Stimulated activated CD8-positive, alpha-beta memory T cell treated with anti-CD3 and anti-CD28 coated beads, Interleukin-7, amount 100 ng/mL, for 48 hours (primary cell): ENCODE measurements at places on chromosomes 5 and 9.
A peak's percentile ranks its signal among the peaks of the same experiment; 100 is the strongest.

- DNase-seq: no peak
Observed at GRCh38 chr5:112174959-112175594, 244.0 kb downstream of the EPB41L4A start.

DNA sequence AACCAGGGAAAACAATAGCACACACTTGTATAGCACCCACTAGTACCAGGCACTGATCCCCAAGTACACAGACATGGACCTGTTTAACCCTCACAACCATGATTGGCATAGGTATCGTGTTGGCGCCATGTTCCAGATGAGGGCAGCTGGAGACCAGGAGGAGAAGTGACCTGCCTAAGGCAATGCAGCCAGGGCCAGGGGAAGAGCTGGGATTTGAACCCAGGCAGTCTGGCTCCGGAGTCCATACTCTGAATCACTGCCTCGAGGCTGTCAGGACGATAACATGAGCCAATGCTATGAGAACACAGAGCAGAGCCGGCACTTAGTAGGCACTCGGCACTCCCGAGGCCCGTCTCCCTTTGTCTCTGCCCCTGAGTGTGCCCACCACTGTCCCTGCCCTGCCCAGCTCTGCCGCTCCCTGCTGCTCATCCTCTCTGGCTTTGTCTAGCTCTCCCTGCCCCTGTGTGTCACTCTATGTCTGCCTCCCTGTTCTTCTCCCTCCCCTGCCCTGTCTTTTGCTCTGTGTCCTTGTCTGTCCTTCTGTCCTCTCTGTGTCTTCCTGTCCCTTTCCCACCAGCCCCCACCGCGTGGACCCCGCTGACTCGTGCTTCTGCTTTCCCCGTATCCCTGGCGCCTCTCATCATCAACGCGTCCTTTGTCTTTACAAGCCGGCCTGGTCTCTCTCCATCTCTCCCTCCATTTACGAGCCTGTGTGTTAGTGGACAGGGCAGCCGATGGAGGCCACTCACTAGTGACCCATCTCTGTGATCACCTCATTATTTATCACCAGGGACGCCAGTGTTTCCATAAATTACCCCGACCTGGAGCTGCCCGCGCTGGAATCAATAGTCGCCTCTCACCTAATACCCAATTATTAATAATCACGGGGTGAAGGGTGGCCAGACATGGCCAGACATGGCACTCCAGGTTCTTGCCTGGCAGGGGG lies 99.4 kb upstream of the MVB12B start:
- no peak for DNase-seq

- DNase-seq: no peak
Observed at GRCh38 chr5:134547066-134547465, 21.6 kb downstream of the JADE2 start.

DNA sequence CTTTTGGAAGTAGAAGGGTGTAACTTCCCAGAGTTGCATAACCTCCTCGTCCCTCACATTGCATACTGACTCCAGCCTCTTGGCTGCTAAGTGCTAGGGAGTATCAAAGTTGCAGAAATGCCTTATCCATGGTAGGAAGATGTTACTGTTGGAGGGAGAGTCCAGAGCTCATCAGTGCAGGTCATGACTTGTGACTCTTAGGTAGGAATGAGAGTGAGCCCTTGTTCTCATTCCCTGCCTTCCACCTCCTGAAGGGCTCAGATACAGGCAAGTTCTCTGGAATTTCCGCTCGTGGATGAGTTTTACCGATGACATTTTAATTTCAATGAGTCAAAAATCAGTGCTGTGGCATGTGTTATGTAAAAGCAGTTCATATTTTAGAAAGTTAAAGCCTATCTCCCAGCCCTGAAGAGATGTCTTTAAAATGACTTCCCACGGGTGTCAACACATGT lies 17.0 kb downstream of the IRX1 start:
- DNase-seq: no peak

DNA sequence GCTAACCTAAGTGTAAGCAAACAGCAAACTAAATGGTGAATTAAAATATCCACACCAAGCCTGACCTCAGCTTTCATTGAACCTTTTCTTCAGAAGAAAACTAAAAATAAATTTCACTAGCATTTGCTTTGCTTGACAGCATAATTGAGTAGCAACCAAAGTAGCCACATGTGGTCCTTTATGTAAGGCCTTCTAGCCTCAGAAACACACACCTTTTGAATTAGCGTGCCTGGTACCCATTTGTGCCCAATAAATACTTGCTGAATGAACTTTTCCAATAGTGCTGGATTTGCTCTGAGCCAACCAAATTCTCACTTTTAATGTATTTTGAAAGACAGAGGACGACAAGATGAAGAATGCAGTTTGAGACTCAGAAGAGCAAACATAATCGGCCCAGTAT lies 2.1 kb upstream of the NIPBL start:
- no peak for DNase-seq

DNA sequence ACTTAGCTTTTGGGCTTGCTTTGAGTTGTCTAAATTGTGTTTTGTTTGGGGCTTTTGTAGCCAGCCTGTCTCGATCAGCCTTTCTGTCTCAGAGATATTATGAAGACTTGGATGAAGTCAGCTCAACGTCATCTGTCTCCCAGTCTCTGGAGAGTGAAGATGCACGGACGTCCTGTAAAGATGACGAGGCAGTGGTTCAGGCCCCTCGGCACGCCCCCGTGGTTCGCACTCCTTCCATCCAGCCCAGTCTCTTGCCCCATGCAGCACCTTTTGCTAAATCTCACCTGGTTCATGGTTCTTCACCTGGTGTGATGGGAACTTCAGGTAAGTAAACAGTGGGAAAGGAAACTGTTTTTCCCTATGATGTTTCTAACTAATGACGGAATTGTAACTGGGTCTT lies 48.6 kb downstream of the NUP214 start:
- no peak for DNase-seq

- DNase-seq: no peak
Observed at GRCh38 chr9:35271637-35272036, 109.8 kb downstream of the UNC13B start.

DNA sequence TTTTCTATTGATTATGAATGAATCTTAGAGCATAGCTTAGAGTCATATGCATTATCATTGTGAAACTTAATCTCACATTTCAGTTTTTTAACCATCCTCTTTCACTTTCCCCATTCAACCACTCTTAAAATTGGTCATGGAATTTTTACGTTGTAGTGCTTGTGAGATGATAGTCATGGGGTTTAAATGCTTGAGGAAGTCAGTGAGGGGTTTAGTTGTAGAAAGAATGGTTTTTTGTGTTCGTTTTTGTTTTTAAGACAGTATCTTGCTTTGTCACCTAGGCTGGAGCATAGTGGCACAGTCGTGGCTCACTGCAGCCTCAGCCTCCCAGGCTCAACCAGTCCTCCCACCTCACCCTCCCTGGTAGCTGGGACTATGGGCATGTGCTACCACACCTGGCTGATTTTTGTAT lies 19.6 kb downstream of the UGCG start:
- DNase-seq: no peak

DNA sequence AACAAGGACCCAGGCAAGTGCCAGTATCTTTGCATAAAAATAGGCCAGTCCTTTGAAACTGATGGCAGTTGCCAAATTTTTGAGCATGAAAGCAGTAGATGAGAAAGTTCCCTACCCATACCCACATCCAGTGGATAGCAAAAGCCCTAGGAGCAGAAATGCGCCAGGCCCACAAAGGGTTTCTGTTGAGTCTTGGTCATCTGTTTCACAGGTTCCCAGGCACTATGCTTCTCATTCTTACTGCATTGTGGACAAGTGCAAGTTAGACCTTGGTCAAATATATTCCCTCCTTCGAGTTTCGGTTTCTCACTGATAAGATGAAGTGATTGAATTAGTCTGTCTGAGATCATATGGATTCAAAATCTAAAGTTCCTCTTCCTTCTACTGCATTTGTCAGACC lies 152.3 kb downstream of the NR3C1 start:
- DNase-seq: no peak

GRCh38 chr9:107557236-107557990 lies 67.8 kb upstream of the KLF4 start:
- DNase-seq: no peak

DNA sequence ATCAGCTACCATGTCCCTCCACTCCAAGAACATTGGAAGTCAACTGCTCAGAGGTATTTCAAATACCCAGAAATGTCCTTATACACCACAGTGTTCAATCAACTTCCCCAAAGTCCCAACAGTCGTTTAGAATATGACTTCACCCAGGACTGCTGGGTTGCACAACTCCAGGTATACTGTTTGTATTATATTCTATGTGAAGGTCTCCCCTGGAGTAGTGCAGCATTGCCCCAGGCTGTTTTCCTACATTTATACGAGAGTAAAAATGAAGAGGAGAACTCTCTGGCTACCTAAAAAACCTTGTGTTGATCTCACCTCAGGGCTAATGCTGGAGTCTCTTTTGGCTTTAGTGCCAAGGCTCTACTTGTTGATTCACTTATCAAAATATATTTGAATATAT lies 183.6 kb upstream of the MAP3K1 start:
- no peak for DNase-seq

DNA sequence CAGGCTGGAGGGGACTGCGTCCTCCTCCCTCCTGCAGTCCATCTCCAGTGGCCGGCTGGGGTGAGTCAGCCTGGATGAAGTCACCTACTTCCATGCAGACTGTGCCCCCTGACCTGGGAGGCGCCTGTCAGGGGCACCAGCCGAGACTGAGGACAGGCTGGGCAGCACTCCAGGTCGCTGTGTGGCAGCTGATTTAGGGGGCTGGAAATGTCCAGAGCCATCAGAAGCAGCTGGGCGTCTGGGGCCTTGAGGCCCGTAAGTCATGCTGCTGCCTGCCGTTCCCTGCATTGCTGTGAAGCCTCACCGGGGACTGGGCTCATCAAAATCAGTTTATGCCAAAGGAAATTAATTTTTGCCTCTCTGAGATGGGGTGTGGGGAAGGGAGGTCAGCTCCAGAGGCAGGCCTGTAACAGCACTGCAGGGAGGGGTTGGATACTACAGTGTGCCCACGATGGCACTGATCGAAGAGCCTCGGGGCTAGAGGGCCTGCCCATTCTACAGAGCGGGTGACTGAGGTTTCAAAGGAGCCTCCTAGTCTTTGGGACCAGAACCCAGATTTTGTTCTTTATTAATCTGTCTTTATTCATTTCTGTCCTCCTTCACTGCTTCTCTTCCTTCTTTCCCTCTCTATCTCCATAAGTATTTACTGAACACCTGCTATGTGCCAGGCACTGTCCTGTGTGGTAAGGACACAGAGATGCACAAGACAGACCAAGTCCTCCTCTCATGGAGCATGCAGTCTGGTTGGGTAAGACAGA lies 70.4 kb upstream of the PSD2 start:
- DNase-seq: no peak

DNA sequence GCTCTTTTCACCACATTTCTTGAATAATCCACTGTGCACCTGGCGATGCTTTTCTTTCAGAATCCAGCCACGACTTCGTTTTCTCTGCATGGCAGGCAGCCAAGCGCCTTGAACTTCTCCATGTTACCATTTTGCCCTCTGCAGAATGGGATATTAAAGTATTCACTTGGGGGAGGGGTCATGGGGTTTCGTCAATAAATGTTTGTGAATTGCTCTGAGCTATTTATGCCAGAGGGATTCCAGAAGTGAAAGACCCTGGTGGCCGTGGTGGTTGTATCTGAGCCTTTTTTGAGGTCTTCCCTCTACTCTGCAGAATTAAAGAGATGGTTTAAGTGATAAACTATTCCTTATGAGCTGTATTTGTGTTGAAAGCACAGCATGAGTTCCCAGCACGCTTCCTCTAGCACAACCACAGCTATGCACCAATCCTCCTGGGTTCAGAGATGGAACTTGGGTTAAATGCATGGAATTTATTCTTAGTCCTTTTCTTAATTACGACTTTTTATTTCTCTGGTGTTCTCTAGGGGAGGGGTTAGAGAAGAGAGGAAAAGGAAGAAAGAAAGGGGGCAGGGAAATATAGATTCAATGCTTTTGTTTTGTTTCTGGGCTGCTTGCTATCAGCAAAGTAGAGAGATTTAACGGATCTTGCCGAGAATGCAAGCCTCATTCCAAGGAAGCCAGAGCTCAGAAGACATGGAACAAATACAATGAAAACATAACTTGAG lies 478.2 kb upstream of the TNC start:
- no peak for DNase-seq

- peak; percentile 47 for DNase-seq
Observed at GRCh38 chr5:108260117-108260857, 121.6 kb downstream of the FBXL17 start.
